ENCODE measurements at places on chromosomes 4 and X.

DNA sequence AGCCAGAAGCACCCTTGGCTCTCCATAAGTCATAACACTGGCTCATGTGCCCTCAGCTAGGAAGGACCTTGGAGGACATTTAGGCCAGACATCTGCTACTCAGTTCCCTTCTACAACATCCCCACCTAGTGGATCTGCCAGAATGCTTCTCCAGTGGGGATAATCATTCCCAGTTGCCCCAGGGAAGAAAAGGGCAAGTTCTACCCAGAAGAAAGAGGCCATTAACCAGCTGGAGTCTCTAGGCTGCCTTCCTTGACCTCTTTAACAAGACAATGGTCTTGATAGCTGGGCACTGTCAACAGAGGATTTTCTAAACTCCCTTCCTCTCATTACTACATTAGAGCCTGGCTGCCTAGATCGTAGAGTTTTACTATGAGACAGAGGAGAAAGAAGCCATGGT is 42.0 kb downstream of the LGI2 start:
- peak; percentile 25 for DNase-seq

DNA sequence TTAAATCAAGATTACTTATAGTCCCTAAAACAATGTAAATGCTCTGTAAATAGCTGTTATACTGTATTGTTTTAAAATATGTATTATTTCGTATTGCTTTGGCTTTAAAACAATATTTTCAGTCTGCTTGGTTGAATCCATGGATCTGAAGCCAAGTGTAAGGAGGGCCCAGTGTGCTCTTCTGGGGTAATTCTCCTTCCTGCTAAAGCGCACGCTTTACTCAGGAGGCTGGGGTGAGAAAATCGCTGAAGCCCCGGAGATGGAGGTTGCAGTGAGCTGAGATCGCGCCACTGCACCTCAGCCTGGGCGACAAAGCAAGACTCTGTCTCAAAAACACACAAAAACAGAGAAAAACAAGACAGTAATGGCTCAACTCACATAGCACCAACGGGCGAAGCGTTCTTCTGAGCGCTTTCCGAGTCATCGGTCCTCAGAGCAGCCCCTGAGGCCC is 391 bp upstream of the IDUA start:
- DNase-seq: no peak

DNA sequence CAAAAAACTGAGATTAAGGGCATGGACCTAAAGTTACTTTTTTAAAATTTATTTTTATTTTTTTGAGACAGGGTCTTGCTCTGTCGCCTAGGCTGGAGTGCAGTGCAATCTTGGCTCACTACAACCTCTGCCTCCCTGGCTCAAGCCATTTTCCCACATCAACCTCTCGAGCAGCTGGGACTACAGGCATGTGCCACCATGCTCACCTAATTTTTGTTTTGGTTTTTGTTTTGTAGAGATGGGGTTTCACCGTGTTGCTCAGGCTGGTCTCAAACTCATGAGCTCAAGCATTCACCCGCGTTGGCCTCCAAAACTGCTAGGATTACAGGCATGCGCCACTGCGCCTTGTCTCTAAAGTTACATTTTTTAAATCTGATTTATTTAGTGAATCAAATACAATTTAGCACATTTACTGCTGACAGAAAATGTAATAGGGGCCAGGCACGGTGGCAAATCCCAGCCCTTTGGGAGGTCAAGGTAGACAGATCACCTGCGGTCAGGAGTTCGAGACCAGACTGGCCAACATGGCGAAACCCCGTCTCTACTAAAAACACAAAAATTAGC is 38.3 kb downstream of the GUCY1A1 start:
- no peak for DNase-seq

- peak; percentile 84 for DNase-seq
Observed at GRCh38 chr4:140296335-140297220, 76.9 kb upstream of the SCOC start.

GRCh38 chr4:145723336-145723735 is 43.4 kb downstream of the C4orf51 start:
- no peak for DNase-seq

GRCh38 chr4:8305851-8306471 is 36.4 kb downstream of the HTRA3 start:
- DNase-seq: no peak

- no peak for DNase-seq
Observed at GRCh38 chrX:142040906-142041305, 137.2 kb downstream of the MAGEC1 start.

GRCh38 chrX:153820601-153821000 is 9.7 kb downstream of the PDZD4 start:
- DNase-seq: no peak

- DNase-seq: no peak
Observed at GRCh38 chr4:170374770-170375169, 285.0 kb upstream of the AADAT start.

- no peak for DNase-seq
Observed at GRCh38 chr4:53208753-53209152, 157.1 kb downstream of the SCFD2 start.

- DNase-seq: no peak
Observed at GRCh38 chrX:15915959-15916703, 61.5 kb upstream of the AP1S2 start.

DNA sequence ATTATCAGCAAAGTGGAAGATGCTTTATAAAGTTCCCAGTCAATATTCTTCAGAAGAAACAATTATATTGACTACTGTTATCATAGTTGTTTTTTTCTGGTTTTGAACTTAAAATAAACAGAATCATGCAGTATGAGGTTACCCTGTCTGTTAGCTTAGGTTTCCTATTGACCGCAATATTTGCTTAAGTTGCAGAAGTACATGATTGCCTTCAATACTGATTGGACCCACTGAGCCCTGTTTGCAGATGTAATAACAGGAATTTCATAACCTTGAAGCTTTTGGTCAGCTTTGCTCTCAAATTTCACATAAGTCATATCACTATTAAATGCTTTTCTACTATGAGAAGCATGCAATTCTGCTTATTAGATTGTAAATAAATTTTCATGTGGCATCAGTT is 229.1 kb upstream of the FSTL5 start:
- no peak for DNase-seq

GRCh38 chr4:41477181-41477905 is 60.6 kb upstream of the LIMCH1 start:
- DNase-seq: no peak

DNA sequence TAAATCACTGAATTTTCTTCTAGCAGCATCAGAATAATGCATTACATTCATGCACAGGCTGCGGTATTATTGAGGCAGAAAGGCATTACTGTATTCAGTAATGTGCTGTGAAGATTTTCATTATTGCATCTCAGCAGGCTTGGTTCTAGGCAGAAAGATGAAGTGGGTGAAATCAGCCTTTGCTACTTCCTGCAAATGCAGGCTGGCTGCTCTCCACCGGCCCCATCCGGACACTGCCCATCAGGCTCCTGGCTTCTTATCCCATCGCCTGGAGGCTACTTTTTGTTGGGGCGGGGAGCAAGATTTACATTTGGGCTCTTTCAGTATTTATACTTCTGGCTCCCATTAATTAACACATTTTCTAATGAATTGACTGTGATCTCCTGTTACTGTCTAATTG is 117.8 kb downstream of the FRAS1 start:
- no peak for DNase-seq

GRCh38 chr4:2451821-2452785 is 16.8 kb upstream of the RNF4 start:
- DNase-seq: no peak

- DNase-seq: peak; percentile 80
Observed at GRCh38 chrX:67545036-67545821, 1.4 kb downstream of the AR start.

GRCh38 chrX:39335513-39336235 is 534.4 kb downstream of the MID1IP1 start:
- no peak for DNase-seq

DNA sequence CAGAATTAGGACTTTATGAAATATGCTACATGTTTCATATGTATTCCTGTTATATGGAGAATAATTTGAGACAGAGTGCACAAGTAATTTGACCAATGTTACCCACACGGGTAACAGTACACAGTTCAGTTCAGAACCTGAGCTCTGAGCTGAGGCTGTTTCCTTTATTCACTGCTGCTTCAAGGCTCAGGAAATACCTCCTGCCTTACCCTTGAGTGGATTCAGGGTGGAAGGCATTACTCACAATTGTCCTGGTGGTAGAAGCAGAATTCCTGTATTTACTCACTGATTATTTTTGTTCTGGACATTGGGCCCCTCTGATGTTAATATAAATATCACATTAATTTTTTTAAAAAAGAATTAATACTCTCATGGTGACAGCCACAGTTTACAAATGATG is 73.5 kb upstream of the CAMK2D start:
- peak; percentile 13 for DNase-seq

- no peak for DNase-seq
Observed at GRCh38 chr4:38560768-38561558, 103.0 kb upstream of the KLF3 start.

- DNase-seq: no peak
Observed at GRCh38 chr4:84031401-84031800, 467.7 kb downstream of the NKX6-1 start.

- DNase-seq: no peak
Observed at GRCh38 chrX:21376636-21377035, 2.4 kb downstream of the CNKSR2 start.

DNA sequence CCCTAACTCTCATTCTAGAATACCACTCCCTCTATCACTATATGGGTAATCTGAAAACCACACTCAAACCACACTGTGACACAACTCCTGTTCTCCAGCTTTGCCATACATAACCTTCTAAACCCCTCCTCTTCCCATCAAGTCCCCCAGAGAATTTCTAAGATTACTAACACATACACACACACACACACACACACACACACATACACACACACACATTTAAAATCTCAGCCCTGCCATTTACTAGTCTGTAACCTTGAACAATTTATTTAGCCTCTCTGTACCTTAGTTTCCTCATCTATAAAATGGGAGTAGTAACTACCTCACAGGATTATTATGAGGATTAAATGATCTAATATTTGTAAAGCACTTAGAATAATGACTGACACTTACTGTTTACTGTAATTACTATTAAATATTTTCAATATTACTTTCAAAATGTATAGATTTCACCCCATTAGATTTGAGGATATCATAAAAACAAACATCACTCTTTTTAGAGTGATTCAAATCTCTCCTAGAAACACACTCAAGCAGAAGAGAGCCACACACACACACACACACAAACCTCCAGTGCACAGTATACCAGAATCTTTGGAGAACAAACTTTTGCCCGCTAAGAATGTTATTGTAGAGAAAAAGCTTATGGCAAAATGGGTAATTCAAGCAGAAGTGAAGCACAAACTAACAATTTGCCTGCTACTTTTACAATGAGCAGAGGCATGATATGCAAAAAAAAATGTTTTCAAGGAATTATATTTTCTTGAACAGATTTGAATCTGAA is 3.8 kb downstream of the ANKRD50 start:
- peak; percentile 7 for DNase-seq

DNA sequence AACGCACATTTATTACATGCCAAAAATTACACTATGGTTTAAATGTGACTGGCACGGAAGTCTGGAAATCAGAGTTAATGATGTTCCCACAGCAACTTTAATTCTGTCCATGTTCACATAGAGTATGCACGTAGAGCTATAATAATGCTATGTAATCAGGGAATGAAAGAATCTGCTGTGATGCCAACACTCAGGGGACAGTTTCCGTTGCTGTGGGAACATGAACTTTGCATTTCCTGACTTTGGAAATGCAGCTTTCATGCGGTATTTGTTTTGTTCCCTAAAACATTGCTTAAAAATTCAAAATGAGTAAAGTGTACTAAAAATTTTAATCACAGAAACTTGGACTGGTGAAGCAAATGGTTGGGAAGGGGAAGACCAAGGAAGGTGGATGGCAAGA is 65.7 kb downstream of the MAGEA1 start:
- DNase-seq: no peak

DNA sequence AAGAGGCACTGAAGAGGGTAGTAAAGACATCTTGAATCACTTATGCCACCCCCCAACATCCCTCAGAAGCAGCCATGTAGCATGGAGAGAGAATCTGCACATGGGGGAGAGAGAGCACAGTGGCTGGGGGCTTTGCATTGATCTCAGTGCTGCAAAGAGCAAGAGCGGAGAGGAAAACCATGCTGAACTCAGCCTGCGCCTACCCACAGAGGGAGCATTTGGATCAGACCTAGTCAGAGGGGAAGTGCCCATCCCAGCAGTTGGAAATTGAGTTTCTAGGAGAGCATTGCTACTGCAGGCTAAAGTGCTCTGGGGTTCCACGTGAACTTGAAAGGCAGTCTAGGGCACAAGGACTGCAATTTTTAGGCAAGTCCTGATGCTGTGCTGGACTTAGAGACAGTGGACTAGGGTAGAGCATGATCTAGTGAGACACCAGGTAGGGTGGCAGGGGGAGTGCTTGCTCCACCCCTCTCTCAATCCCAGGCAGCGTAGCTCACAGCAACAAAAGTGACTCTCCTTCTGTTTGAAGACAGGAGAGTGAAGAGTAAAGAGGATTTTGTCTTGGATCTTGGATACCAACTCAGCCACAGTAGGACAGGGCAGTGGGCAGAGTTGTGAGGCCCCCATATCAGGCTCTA is 9.0 kb upstream of the PROM1 start:
- DNase-seq: no peak

DNA sequence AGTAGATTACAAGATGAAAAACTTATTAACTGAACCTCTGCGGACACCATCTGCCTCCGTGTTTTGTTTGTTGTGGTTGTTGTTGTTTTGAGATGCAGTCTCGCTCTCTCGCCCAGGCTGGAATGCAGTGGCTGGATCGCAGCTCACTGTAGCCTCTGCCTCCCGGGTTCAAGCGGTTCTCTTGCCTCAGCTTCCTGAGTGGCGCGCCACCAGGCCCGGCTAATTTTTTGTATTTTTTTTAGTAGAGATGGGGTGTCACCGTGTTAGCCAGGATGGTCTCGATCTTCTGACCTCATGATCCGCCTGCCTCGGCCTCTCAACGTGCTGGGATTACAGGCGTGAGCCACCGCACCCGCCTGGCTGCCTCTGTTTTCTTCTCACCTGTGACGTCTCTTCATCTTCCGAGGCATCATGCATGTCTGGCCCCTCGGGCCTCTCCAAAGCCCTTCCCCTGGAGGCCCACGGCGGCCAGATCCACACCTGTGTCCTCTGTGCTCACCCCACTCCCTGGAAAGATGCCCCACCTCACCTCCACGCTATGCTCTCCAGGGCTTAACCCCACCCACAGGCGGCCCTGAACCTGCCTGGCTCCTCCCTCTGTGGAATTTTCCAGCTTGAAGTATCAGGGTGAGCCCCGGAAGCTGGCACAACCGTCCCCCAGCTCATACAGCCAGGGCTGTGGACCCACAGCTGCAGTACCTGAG is 77.0 kb upstream of the MXD4 start:
- DNase-seq: no peak

DNA sequence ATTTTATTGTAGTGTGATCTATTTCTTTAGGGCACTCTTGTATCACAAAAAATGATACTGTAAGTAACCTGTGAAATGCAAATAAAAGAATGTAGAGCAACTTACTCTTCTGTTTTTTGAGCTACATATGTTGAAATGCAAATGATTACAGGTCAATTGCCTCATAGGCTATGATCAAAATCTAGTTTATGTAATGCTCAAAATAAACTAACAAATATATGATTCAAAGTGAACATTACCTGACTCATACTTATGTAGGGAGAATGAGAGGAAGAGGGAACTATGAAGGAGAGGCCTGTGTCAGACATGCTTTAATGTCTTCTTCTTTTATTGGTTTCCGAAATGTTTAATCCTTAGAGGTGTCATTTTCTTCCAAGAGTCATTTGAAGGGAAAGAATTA is 5.0 kb upstream of the RPS6KA3 start:
- DNase-seq: no peak

GRCh38 chr4:114964026-114964425 is 149.4 kb downstream of the NDST4 start:
- DNase-seq: no peak

GRCh38 chr4:102358128-102358527 is 12.8 kb upstream of the SLC39A8 start:
- no peak for DNase-seq
